Stimulated activated naive CD4-positive, alpha-beta T cell (primary cell): ENCODE measurements at places on chromosomes 11 and 22.

GRCh38 chr22:17664414-17665055 lies 26.0 kb downstream of the BCL2L13 start:
- no peak for DNase-seq

GRCh38 chr11:9047964-9048523 lies 43.4 kb downstream of the SCUBE2 start:
- no peak for DNase-seq

GRCh38 chr22:30695351-30695851 lies 727 bp downstream of the OSBP2 start:
- no peak for DNase-seq

- DNase-seq: no peak
Measured at GRCh38 chr22:32706149-32706548, 95.4 kb upstream of the TIMP3 start.

GRCh38 chr11:112016088-112016764 lies 9.0 kb upstream of the DLAT start:
- DNase-seq: no peak

DNA sequence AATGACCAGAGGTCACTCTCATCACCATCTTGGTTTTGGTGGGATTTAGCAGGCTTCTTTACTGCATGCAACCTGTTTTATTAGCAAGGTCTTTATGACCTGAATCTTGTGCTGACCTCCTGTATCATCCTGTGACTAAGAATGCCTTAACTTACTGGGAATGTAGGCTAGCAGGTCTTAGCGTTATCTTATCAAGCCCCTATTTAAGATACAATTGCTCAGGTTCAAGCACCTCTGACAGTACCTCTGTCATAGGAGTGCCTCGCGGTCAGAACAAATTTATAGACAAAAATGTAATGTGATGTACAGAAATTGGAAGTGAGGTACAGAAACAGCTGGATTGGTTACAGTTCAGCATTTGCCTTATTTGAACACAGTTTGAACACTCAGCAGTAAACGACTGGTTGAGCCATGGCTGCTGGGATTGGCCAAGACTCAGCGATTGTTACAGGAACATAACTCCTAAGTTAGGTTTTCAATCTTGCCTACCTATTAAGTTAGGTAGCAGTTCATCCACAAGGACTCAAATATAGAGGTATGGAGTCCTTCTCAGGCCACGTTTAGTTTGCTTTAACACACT lies 16.1 kb upstream of the TMEM123 start:
- DNase-seq: no peak

DNA sequence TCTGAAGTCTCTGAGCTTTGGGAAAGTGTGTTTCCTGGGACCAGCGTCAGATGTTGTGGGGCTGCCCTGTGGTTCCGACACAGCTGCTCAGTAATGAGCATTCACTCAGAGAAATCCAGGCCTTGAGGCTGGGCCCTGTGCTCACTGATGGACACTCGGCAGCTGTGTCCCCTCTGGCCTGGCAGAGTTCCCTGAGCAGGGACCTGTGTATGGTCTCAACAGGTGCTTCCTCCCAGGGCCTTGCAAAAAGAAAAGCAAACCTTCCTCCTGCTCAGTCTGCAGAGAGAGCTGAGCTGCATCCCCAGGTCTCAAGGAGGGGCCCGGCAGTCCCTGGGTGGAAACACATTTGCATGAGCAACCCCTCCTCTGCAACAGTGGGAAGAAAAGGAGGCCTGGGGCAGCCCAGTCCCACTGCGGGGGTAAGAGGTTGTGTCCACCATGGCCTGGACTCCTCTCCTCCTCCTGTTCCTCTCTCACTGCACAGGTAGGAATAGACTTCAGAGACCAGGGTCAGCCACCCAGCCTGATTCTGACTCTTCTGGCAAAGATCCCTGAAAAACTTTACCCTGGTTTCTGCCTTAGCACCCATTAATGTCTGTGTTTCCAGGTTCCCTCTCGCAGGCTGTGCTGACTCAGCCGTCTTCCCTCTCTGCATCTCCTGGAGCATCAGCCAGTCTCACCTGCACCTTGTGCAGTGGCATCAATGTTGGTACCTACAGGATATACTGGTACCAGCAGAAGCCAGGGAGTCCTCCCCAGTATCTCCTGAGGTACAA lies 131.2 kb downstream of the VPREB1 start:
- DNase-seq: no peak

- DNase-seq: no peak
Measured at GRCh38 chr11:70545610-70545912, 147.2 kb downstream of the CTTN start.

DNA sequence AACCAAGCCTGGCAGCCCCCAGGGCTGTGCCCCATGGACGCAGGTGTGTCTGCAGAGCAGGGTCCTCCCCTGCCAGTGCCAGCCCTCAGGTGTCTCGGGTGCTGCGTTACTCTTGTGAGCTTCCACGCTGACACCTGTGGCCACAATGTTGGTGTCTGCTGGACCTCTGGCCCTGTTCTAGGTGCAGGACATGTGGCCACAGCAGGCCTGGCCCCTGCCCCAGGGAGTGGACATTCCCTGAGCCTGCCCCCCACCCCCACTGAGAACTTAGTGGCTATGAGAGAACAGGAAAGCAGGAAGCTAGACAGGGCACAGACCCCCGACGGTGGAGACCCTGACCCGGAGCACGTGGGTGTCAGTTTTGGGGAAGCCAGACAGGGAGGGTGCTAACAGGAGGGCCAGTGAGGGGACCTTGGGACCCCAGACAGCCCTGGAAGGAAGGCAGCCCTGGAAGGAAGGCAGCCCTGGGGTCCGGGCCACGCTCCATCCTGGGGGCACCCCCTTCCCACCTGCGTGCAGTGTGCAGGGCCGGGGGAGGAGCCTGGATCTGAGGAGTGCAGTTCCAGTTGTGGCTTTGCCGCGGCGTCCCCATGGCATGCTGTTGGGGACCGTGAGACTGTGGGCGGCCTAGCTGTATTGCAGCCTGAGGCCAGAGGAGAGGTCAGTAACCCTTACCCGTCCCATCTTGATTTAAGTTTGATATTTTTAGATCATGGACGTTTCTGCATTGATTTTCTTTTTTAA lies 43.9 kb upstream of the PPARA start:
- no peak for DNase-seq

GRCh38 chr22:33821290-33821689 lies 99.0 kb downstream of the LARGE1 start:
- DNase-seq: no peak

DNA sequence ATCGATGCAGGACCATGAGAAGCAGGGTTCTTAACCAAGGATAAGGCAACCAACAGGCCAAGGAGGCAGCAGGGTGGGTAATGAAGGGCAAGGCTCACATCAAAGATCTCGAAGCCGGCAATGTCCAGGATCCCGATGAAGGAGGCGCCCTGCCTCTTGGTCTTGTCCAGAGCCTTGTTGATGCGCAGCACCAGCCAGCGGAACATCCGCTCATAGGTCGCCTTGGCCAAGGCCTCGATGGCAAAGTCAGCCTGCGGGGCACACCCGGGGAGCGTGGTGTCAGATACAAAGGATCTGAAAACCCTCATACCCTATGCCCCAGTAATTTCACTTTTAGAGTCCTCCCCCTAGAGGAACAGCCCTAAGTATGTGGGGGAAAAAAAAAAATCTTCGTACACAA lies 63.5 kb downstream of the APOL1 start:
- DNase-seq: no peak

DNA sequence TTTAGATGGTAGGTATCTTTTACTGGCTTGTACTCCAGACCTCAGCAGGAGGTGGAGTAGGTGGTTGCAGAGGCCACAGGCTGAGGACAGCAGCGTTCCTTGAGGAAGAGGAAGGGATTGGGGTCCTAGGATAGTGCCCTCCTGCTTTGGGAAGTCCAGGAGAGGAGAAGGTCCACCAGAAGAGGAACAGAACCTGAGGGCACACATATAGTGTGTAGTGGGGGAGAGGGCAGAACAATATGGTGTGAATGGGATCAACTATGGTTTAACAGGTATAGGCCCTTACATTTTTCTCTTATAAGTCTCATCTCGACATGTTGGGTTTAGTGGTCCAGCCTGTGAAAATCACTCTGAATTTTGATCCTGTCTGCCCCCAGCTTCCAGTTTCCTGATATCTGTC lies 229.1 kb upstream of the ZBED5 start:
- no peak for DNase-seq

GRCh38 chr11:8328231-8328794 lies 64.6 kb upstream of the LMO1 start:
- no peak for DNase-seq

DNA sequence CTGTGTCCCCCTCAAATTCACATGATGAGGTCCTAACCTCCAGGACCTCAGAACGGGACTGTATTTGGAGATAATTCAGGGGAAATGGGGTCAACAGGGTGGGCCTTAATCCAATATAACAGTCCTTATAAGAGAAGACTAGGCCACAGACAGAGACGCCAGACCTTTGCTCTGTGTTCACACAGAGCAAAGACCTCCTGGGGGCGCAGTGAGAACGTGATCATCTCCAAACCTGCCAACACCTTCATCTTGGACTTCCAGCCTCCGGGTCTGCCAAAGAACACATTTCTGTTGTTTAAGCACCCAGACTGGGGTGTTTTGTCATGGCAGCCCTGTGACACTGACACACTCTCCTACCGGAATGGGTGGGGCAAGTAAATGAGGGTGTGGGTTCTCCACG lies 250.2 kb downstream of the MN1 start:
- no peak for DNase-seq

DNA sequence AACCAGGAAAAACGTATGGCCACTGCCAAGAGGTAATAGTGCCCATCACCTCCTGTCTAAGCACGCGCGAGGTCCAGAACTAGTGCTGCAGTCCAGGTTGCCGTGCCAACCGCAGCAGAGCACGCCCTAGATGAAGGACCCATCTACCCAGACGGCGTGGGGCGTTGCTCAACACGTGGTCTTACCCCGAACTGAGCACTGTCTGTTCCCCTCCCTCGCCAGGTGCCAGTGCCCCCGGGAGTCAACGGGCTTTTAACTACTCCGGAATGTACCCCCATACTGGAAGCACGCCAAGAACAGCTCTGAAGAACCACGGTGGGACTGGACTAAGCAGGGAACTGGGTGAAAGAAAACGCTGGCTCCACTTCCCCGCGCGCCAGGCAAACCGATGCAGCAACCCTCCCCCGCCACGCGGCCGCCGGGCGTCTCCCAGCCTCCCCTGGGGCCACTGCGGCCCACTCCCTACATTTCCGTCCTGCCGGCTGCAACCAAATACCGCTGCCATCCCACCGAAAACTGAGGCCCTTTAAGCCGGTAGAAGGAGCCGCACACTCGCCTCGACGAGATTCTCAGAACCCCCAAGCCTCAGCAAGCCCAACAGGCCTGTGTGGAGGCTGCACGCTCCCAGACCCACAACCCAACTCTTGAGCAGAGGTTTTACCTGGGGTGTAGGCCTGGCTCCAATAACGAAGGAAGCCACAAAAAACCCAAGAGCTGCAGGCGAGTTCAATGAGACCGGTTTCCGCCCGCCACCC lies at the start of gene HSPA8:
TSS of gene HSPA8 (minus strand) at position 734 of the 755 bp plus-strand sequence. CDS start 812 bp downstream, outside the sequence.
- DNase-seq: peak; percentile 54

DNA sequence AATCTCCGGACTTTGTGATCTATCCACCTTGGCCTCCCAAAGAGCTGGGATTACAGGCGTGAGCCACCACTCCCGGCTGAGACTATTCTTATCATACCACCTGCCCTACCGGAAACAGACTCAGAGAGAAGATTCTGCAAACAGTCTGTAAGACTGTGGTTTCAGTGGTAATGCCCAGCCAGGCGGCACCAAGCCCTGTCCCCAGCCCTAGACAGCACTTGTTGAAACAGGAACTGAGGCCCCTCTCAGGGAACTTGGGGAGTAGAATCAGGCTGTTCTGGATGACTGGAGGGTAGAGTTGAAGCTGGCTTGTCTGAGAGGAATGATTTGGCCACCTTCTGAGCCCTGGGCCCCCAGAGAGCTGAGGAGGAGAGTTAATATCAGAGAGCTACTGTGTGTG lies 1.3 kb upstream of the INSC start:
- DNase-seq: no peak

- DNase-seq: no peak
Measured at GRCh38 chr22:50684986-50685385, 12.4 kb downstream of the SHANK3 start.

DNA sequence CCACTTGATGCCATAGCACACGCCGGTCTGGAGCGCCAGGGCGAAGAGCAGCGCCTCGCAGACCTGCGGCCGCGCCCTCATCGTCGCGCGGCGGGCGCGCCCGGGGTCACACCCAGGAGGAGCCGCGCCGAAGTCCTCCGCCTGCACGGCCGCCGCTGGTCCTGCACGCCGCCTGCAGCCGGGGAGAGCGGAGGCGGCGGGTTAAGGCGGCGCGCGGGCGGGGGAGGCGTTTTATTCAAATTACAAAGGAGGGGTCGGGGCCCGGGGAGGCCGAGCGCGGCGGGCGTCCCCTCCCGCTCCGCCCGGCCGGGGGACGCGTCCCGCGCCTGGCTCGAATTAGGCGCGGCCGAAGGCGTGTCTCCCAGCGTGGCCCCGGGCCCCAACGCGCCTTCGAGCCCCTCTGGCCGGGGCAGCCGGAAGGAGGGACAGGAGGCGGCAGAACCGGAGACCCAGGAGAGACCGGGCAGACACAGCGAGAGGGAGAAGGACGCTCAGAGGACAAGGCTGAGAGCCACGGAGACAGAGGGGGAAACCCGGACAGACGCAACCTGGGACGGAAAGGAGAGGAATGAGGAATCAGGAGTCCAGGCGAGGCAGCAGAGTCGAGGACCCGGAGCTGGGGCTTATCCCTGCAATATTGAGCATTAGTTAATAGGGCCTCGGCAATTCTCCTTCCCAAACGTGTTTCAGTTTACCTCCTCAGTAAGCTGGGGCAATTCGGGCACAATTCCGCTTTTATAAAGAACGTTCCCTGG lies at the start of gene WNT11:
TSS of gene WNT11 (minus strand) at position 176 of the 755 bp plus-strand sequence. CDS start at position 81, 95 bp downstream.
- DNase-seq: peak; percentile 32

DNA sequence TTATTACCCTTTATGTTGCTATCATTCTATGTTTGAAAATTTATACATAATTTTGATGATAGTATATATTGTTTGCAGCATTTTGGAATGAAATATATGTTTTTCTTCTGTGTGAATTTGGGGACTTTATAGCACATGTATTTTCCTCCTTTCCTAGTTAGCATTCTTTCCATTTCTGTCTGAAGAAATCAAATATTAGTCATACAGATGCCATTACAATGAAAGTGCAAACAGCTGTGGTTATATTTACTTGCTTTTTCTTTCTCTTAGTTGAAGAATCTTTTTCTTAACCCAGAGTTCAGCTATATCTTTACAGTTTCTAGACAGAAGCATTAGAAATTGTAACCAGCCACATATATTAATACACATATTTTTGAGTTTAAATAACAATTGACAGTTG lies 753.1 kb upstream of the ARHGAP42 start:
- no peak for DNase-seq

GRCh38 chr22:34639911-34640310 lies 426.0 kb upstream of the ISX start:
- DNase-seq: no peak

GRCh38 chr22:25083807-25084200 lies 115.9 kb upstream of the CRYBB3 start:
- DNase-seq: no peak

- no peak for DNase-seq
Measured at GRCh38 chr11:93526346-93526633, 16.9 kb downstream of the SMCO4 start.
